ENCODE measurements at places on chromosomes 5 and 9. TPM values are rescaled to one million over a fixed set of nuclear protein-coding genes. Genes with fewer than 3 reads are reported as not detected.

GRCh38 chr9:90775657-90776056 lies 26.0 kb upstream of the SYK start:
- DNase-seq, result no peak

- DNase-seq, result no peak
These were observed 194.5 kb downstream of the NR3C1 start for GRCh38 chr5:143208781-143209510.

GRCh38 chr5:74575741-74576538 lies 64.6 kb downstream of the ENC1 start:
- DNase-seq, result peak; percentile 56

DNA sequence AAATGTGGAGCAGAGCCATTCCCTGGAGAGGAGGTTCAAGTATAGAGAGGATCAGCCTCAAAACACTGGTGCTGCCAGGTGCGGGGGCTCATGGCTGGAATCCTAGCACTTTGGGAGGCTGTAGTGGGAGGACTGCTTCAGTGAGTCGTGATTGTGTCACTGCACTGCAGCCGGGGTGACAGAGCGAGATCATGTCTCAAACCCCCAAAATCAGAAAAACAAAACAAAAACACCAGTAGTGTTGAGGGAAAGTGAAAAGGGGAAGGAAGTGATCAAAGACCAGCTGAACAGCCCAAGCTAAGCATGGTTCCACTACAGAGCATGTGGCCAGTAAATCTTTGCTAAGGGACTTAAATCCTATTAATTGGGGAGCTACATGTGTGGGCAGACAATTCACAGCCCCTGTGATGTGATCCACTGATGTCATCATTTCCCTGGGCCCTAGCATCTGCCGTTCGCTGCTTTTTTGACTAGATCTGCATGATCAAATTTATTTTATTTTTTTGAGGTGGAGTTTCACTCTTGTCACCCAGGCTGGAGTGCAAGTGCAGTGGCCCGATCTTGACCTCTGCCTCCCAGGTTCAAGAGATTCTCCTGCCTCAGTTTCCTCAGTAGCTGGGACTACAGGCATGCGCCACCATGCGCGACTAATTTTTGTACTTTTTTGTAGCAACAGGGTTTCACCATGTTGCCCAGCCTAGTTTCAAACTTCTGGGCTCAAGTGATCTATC lies 2.7 kb upstream of the PCBD2 start:
- DNase-seq, result no peak

DNA sequence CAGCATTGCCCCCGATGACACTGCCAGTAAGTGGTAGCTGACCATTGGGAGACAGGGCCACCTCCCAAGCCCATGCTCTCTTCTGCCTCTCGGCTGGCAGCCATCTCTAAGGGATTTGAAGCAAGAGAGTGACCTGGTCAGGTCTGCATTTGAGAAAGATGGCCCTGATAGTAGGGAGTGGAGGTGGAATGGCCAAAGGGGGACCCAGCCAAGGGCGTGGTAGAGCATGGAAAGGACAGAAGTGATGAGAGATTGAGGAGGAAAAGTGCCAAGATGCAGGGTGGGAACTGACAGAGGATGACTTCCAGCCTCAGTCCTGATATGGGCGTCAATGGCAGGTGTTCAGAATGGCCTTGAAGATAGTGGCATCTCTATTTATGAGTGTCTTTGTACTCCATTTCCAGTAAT lies 9.0 kb downstream of the ABL1 start:
- no peak for DNase-seq

- DNase-seq, result no peak
These were observed 1.6 kb downstream of the C5orf52 start for GRCh38 chr5:157672976-157673375.

- peak; percentile 65 for DNase-seq
These were observed 2.3 kb downstream of the ICE1 start for GRCh38 chr5:5424736-5425135.

- DNase-seq, result no peak
These were observed 4.4 kb downstream of the NPM1 start for GRCh38 chr5:171391996-171392577.

GRCh38 chr5:7494481-7495130 lies 98.7 kb downstream of the ADCY2 start:
- no peak for DNase-seq

- no peak for DNase-seq
These were observed 194.2 kb downstream of the CDK5RAP2 start for GRCh38 chr9:120385606-120386389.

DNA sequence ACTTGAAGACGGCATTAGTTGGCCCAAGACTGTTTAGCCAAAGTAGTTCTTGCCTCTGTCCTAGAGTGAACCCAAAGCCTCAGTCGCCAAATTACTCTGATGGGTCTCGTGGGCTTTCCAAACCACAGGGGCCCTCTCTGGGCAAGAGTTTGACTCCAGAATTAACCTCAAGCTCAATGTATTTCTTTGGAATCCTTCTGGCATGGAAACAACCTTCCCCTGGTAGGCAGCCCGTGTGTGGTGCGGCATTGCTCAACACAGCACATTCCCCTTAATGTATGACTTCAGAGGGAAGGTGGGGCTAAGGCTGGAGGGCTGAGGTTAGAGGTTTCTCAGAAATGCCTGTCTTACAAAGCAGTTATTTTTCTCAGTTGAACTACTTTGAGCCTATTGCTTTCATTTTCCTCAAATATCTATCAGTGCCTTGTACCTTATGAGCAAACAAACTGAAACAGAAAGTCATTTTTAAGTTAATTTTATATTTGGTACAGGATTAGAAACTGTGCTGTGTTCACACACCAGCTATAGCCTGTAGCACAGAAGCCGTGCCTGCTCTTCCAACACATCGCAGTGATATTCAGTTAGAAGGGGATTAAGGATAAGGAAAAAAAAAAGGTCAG lies 123.9 kb upstream of the HAPLN1 start:
- peak; percentile 17 for DNase-seq

DNA sequence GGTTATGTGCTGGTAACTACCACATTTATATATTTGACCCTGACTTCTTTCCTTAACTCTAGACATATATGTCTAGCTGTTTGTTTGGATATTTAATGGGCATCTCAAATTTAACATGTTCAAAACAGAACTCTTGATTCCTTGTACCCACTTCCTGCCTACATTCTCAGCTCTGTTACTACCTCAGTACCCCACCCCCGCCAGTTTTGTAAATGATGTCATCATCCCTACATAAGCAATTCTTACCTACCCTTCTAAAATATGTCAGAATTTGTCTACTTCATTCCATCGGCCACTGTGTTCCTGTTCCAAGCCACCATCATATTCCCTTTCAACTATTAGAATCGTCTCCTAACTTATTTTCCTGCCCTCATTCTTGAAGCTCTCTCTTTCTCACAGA lies 4.8 kb downstream of the RAD50 start:
- DNase-seq, result peak; percentile 49

GRCh38 chr9:133408042-133408441 lies 9.8 kb downstream of the REXO4 start:
- DNase-seq, result no peak

- no peak for DNase-seq
These were observed 1077.4 kb upstream of the ARRDC3 start for GRCh38 chr5:92460505-92460904.

GRCh38 chr9:36110434-36110833 lies 26.1 kb upstream of the GLIPR2 start:
- DNase-seq, result no peak

GRCh38 chr9:87535817-87536539 lies 38.3 kb downstream of the DAPK1 start:
- DNase-seq, result peak; percentile 59

GRCh38 chr5:179801304-179802206 lies 5.1 kb downstream of the MGAT4B start:
- DNase-seq, result peak; percentile 90

GRCh38 chr9:114465906-114466900 lies 39.1 kb downstream of the WHRN start:
- no peak for DNase-seq

DNA sequence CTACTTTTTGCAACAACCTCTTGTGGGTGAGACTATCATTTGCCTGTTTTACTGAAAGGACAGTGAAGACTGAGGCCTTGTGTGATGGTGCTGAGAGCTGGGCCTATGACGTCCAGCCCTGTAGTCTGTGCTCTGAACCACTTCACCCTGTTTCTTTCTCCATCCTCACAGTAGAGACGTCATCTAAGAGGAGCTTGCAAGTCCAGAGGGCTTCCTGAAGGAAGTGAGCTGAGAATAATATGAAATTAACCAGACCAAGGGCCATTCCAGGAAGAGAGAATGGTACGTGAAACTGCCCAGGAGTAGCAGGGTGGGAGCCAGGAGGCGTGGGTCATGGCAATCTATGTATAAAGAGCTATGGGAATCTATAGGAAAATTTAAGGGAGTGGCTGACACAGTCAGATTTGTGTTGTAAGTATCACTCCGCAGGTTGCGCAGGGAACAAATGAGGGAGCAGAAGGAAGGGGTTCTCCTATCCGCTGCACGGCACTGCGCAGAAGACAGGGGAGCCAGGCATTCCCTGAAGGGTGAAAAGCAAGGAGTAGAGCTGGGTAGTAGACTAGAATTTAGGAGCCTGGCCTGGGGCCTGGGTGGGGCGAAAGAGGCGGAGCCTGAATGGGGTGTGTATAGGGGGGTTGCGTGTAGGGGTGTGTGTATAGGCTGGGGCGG lies 596 bp upstream of the FGFR4 start:
- DNase-seq, result no peak

- no peak for DNase-seq
These were observed 141.2 kb downstream of the TRIM36 start for GRCh38 chr5:115028557-115028956.

DNA sequence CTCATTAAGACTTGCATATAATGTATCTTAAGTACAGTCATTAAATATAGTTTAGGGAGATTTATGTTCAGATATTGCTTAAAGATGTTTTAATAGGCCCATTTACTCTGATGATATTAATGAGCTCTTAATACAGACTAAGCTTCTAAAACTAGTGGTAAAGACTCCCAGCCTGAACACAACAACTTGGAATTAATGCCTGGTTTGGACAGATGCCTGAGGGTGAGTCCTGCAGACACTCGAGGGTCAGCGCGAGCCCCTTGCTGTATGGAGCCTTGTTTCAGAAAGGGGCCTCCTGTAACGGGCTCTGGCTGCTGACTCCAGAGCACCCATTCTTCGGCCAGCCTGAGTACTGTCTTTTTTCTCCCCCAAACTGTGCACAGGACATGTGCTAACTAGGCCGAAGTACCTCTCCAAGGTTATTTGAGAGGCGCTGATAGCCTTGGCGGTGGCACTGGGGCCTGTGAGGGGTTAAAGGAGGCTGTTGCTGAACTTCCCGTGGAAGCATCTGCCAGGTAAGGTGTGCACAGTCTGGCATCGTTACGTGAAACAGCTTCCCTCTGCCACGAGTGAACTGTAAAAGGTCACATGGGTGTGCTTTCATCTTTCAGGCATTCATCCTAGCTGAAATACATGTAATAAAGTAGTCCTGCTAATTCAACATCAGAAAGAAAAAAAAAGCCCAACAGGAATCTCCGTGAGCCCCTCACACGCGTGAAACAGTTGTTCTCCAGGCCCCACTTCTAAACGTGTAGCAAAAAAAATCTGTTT lies 113.4 kb downstream of the MVB12B start:
- DNase-seq, result no peak

DNA sequence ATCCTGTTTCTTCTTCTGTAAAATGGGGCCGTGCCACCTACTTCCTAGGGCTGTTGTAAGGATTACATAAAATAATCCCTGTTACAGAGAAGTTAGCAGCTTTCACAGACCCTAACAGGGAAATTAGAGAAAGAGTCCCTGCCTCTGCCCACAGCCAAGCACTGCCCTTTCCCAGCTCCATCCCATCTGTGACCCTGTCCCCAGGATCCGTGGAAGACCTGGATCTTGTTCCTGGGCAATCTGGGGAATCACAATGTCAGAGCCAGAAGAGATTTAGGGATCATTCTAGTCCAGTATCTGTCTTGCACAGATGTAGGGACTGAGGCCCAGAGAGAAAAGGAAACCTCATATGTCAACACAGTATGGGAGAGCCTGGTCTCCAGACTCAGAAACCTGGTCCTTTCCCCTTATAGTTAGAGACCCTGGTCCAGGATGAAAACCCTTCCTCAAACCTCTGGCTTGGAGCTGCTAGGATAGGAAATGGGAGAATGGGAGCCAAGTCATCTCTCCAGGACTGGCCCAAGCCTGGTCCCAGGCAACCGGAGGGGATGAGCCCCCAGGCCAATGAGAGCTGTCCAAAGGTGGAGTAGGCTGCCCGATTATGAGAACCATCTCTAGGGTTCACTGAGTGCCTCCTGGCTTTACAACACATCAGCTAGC lies 12.5 kb downstream of the LHX6 start:
- no peak for DNase-seq

GRCh38 chr9:83185488-83186154 lies 122.7 kb upstream of the RASEF start:
- no peak for DNase-seq

DNA sequence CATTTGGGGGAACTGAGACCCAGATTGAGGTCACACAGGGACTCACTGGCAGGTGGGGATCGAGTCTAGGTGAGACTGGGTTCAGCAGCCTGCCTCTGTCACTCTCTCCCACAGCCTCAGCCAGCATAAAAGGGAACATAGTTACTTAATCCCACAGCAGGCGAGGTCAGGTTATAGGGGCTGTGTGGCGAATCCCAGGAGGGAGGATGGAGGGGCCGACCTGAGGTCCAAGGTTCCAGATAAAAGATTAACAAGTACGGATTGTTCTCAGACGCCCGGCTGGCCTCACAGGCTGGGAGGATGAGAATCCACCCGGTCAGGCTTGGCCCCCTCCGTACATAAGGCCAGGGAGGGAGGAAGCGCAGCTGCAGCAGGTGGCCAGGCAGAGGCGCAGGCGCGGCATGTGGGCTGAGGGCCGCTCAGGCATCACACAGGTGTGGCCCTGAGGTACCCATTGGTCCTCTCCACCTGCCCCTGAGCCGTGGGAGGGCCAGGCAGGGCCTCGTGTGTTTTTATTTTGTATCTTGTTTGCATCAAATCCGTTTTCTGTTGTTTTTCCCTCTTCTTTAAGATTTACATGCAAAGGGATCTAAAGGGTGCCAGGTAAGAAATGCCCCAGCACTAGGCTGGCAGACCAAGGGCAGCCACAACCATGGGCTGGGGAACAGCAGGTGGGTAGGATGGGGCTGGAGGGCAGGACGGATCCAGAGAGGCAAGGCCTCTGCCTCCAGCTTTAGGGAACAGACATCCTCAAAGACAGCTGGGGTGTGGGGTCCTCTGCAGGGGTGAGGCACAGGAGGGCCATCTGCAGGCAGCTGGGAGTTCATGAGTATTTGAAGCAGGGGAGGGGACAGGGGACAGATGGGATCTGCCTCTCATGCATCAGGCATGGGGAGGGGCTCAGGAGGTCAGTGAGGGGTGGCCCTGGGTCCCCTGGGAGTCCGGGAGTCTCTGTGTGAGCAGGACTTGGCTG lies 3.6 kb downstream of the SUSD3 start:
- peak; percentile 56 for DNase-seq

GRCh38 chr5:19751326-19751725 lies 236.7 kb downstream of the CDH18 start:
- DNase-seq, result no peak

- DNase-seq, result no peak
These were observed 222.5 kb upstream of the DAPK1 start for GRCh38 chr9:87275047-87275725.

The NRG2 gene
- not detected for total RNA-seq

The PHYHD1 gene
- total RNA-seq, result 0.34 TPM

The LCN1 gene
- total RNA-seq, result not detected

The HTR1A gene
- not detected for total RNA-seq

The TNFSF15 gene
- 0.14 TPM for total RNA-seq

The C9orf50 gene
- total RNA-seq, result not detected

The INSL4 gene
- total RNA-seq, result not detected

The WDR41 gene
- 32.6 TPM for total RNA-seq

The IRX4 gene
- not detected for total RNA-seq

The AGXT2 gene
- total RNA-seq, result not detected

The GPR151 gene
- not detected for total RNA-seq

The MARCHF3 gene
- total RNA-seq, result 4.0 TPM

The PCDHGA2 gene
- not detected for total RNA-seq

The HCN1 gene
- total RNA-seq, result not detected

The ZBTB43 gene
- total RNA-seq, result 20.5 TPM

The BTNL3 gene
- total RNA-seq, result not detected

The C9orf72 gene
- total RNA-seq, result 10.2 TPM

Measured in activated CD4-positive, alpha-beta memory T cell treated with anti-CD3 and anti-CD28 coated beads for 36 hours (primary cell).